Glutamatergic neuron (in vitro differentiated cells): ENCODE measurements at places on chromosomes 12 and 14. TPM values are rescaled to one million over a fixed set of nuclear protein-coding genes. Genes with fewer than 3 reads are reported as not detected.

- no peak overlapping the region for H3K27ac ChIP-seq
- no peak for DNase-seq
- peaks cover 7% of the 10 kb centered on the region for H3K27me3 ChIP-seq
Observed at GRCh38 chr12:130169256-130169655, 7.0 kb downstream of the FZD10 start.

DNA sequence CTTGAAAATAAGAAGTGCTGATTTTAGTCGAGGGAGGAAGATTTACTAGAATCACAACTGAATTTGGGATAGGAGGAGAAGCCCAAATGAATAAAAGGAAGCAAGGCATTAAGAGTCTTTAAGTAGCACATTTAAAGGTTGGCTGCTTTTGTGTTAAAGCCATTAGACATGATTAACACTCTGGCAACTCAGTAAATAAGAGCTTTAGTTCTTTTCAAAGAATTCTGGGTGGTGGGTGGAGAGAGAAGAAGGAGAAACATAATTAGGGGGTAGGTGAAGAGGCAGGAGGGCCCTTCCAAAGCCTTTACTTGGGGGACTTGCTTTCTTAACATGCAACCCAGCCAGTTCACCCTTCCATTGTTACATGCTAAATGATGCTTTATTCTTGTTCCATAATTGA is 284.6 kb upstream of the SEL1L start:
- H3K4me1 ChIP-seq, result peaks cover 15% of the 10 kb centered on the region
- no peaks in the 10 kb centered on the region for H3K27me3 ChIP-seq
- no peak overlapping the region for H3K27ac ChIP-seq
- H3K36me3 ChIP-seq, result peaks cover 6% of the 10 kb centered on the region

GRCh38 chr12:93184672-93185368 is 192.9 kb upstream of the NUDT4 start:
- DNase-seq, result no peak
- H3K27me3 ChIP-seq, result no peaks in the 10 kb centered on the region
- no peak overlapping the region for H3K27ac ChIP-seq
- H3K4me3 ChIP-seq, result no peak overlapping the region

- no peaks in the 10 kb centered on the region for H3K4me1 ChIP-seq
- DNase-seq, result no peak
- no peaks in the 10 kb centered on the region for H3K36me3 ChIP-seq
- H3K27me3 ChIP-seq, result no peaks in the 10 kb centered on the region
Observed at GRCh38 chr12:27260746-27261145, 16.7 kb downstream of the STK38L start.

Gene SLC16A7
- 11.2 TPM for total RNA-seq

GRCh38 chr14:37655418-37655817 is 60.0 kb downstream of the TTC6 start:
- H3K36me3 ChIP-seq, result peaks cover 6% of the 10 kb centered on the region
- peaks cover 3% of the 10 kb centered on the region for H3K4me1 ChIP-seq
- H3K27ac ChIP-seq, result no peak overlapping the region

DNA sequence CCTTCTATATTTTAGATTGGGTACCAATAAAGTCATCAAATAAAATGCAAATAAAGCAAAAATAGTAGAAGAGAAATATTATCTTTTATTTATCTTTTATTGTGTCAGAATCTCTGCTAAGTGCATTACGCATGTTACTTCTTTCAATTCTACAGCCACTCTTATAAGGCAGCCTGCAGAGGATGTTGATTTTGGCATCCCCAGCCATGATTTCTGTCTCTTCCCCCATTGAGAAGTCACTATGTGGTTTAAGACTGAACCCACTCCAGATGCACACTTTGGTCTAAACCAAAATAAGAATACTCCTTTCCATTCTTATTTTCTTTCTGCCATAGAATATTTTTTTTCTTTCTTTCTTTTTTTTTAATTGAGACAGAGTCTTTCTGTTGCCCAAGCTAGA is 56.0 kb upstream of the ACSS3 start:
- no peak overlapping the region for H3K4me3 ChIP-seq
- no peak overlapping the region for H3K27ac ChIP-seq
- no peaks in the 10 kb centered on the region for H3K27me3 ChIP-seq

Gene KLRC1
- not detected for total RNA-seq

DNA sequence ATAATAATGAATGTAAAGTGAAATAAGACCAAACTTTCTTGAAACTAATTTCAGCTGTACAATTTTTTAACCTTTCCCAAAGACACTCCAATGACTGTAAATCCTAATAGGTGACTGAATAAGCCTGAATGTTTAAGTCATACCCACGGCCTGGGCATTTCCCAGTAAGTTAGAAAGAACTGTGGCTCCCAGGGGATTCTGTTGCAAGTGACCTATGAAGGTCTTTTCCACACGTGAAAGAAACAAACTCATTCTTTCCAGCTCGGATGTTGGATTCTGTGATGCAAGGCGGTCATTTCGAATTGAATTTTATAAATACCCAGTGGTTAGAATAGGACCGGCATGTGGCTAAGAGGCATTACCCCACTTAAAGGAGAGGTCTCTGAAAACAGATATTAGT is 1134.4 kb downstream of the GALC start:
- no peaks in the 10 kb centered on the region for H3K36me3 ChIP-seq
- DNase-seq, result no peak

DNA sequence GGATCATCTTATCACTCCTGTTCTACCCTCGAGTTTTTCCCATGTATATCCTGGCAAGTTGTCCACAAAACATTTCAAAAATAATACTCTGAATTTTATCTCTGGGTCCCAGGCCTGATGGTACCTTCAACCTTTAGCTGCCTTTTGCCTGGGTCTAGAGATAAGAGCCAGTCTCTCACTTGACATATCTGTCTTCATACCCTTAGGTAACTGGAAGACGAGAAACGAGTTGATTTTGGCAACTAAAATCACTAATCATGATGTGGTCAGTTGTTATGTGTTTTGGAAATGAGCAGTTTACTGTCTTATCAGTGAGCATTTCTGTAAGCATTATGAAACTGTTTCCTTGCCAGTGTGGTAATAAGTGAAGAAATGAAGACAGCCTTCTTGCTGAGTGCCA is 6.3 kb downstream of the RNF10 start:
- DNase-seq, result no peak
- H3K4me3 ChIP-seq, result no peak overlapping the region
- peaks cover 25% of the 10 kb centered on the region for H3K4me1 ChIP-seq

Gene SMIM41
- total RNA-seq, result 0.88 TPM

DNA sequence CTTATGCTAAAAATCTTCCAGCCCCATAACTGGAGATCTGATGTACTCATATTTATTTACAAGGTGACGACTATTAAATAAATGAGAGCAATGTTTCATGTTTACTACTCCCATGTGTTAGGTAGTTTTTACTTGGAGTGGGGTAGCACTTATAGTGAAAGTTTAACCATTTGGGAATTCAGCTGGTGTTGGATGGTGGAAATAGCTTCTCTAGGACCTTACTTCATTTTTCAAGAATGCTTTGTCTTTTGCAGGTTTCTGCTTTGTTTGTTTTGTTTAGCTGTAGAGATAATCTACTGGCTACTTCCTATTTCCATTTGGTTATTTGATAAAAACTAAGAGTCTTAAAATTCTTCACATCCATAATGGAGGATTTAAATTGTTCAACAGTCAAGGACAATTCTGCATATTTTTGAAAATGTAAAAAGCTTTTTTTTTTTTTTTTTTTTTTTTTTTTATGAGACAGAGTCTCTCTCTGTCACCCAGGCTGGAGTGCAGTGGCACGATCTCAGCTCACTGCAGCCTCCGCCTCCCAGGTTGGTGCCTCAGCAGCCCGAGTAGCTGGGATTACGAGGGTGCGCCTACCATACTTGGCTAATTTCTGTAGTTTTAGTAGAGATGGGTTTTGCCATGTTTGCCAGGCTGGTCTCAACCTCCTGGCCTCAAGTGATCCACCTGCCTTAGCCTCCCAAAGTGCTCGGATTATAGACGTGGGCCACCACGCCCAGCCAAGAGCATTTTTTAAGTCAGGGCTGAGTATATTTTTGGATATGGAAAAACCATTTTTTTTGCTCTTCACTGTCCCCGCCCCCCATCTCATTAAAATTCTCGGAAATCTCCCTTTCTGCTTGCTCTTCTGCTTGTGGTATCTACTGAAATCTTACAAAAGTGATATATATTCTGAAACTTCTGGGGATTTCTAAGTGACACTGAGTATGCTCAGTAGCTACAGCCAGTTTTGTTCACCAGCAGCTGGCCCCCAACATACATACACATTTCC is 1.4 kb upstream of the ABCD2 start:
- H3K27ac ChIP-seq, result peak overlapping the region; percentile 55
- peak overlapping the region; percentile 33 for H3K4me3 ChIP-seq
- H3K27me3 ChIP-seq, result peaks cover 3% of the 10 kb centered on the region
- no peaks in the 10 kb centered on the region for H3K36me3 ChIP-seq
- H3K4me1 ChIP-seq, result peaks cover 10% of the 10 kb centered on the region
- no peak for DNase-seq

DNA sequence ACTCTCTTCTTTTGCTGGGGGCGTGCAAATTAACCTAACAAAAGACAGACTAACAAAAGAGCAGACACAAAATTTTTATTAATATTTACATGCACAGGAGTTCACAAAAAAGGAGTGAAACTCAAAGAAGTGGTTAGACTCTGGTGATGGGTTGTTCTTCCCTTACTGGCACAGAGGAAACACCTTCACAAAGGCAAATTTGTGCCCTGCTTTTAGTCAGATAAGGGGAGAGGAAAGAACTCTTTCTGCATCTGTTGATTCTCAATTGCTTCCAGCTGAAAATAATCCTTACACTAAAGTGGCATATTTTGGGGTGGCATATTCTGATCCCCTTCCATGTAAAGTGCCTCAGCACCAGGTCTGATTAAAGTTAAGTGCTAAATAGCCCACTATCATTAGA is 190.2 kb upstream of the AMIGO2 start:
- H3K27me3 ChIP-seq, result peaks cover 6% of the 10 kb centered on the region
- H3K27ac ChIP-seq, result no peak overlapping the region
- H3K4me1 ChIP-seq, result no peaks in the 10 kb centered on the region
- DNase-seq, result no peak

Gene MMP19
- not detected for total RNA-seq

- no peak for DNase-seq
- peaks cover 9% of the 10 kb centered on the region for H3K27me3 ChIP-seq
- H3K27ac ChIP-seq, result no peak overlapping the region
- peaks cover 4% of the 10 kb centered on the region for H3K36me3 ChIP-seq
- peaks cover 9% of the 10 kb centered on the region for H3K4me1 ChIP-seq
Observed at GRCh38 chr14:32724867-32725471, 213.7 kb upstream of the NPAS3 start.

- H3K4me1 ChIP-seq, result no peaks in the 10 kb centered on the region
- peaks cover 6% of the 10 kb centered on the region for H3K36me3 ChIP-seq
- H3K27ac ChIP-seq, result no peak overlapping the region
- H3K27me3 ChIP-seq, result peaks cover 2% of the 10 kb centered on the region
- H3K4me3 ChIP-seq, result no peak overlapping the region
- DNase-seq, result peak; percentile 1
Observed at GRCh38 chr14:105879503-105879866, 353.1 kb downstream of the TMEM121 start.

- no peak overlapping the region for H3K4me3 ChIP-seq
- peaks cover 3% of the 10 kb centered on the region for H3K27me3 ChIP-seq
- peaks cover 3% of the 10 kb centered on the region for H3K4me1 ChIP-seq
Observed at GRCh38 chr14:64671591-64671990, 32.6 kb upstream of the PLEKHG3 start.

Gene ETV6
- total RNA-seq, result 10.1 TPM

DNA sequence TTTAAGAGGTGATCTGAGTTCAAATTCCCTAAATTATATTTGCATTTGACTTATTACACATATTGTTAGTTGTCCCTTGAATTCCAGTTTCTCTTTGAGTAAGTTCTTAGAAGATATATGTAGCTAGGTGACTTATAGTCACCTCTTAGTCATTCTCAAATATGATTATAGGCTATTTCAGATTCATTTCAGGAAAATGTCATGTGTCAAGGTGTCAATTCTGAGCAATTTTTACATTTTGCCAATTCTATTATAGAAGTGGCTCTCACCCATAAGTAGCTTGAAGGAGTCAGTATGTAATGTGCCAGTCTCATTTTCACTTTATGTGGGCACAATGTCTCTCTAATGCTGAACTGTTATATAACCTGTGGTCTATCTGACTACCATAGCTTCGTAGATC is 623.4 kb downstream of the DIO2 start:
- no peak overlapping the region for H3K27ac ChIP-seq
- no peaks in the 10 kb centered on the region for H3K27me3 ChIP-seq
- peaks cover 5% of the 10 kb centered on the region for H3K36me3 ChIP-seq
- DNase-seq, result no peak
- no peak overlapping the region for H3K4me3 ChIP-seq

GRCh38 chr12:20369305-20370013 is 1.1 kb downstream of the PDE3A start:
- no peaks in the 10 kb centered on the region for H3K36me3 ChIP-seq
- peaks cover 3% of the 10 kb centered on the region for H3K4me1 ChIP-seq
- peaks cover 7% of the 10 kb centered on the region for H3K27me3 ChIP-seq
- DNase-seq, result peak; percentile 75
- no peak overlapping the region for H3K27ac ChIP-seq

DNA sequence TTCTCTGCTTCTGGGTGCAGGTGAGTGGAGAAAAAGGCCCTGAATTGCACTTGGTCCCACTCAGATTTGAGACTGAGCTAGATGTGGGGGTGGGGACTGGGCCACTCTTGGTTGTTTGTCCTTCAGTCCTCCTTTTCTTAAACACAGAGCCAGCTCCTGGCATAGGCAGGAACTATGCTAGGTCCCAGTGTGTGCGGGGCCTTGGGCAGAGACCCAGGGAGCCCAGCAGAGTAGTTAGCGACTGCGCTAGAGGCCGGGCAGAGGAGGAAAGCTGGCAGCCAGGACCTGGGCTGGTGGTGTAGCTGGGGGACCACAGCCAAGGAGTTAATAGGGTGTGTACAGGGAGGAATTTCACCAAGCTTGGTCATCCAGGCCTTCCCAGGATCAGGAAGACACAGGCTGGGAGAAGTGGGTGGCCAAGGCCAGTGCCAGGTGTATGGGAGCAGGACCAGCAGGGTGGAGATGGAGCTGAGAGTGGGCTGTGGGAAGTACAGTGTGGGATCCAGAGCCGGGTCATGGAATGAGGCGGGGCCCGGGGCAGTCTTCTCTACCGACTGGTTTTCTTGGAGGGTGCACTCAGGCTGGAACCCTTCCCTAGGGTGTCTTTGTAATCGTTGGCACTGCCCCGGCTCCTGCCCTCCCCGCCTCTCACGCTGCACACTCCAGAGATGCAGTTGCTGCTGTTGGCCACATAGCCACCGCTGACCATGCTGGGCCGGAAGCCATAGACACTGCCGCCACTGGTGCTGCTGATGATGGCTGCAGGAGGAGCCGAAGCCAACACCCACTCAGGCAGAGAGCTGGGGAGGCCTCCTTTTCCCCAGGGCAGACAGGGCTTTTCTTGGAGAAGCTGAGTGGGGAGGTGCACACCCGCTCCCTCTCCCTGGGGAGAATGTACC is 8.7 kb downstream of the KRT71 start:
- H3K27me3 ChIP-seq, result peaks cover 6% of the 10 kb centered on the region
- no peak overlapping the region for H3K4me3 ChIP-seq
- no peak for DNase-seq

Gene SLC6A15
- 123 TPM for total RNA-seq
